Esophagus squamous epithelium (tissue), 5 donors: ENCODE measurements at places on chromosomes 1 and 21. TPM values are rescaled to one million over a fixed set of nuclear protein-coding genes. Genes with fewer than 3 reads are reported as not detected.

DNA sequence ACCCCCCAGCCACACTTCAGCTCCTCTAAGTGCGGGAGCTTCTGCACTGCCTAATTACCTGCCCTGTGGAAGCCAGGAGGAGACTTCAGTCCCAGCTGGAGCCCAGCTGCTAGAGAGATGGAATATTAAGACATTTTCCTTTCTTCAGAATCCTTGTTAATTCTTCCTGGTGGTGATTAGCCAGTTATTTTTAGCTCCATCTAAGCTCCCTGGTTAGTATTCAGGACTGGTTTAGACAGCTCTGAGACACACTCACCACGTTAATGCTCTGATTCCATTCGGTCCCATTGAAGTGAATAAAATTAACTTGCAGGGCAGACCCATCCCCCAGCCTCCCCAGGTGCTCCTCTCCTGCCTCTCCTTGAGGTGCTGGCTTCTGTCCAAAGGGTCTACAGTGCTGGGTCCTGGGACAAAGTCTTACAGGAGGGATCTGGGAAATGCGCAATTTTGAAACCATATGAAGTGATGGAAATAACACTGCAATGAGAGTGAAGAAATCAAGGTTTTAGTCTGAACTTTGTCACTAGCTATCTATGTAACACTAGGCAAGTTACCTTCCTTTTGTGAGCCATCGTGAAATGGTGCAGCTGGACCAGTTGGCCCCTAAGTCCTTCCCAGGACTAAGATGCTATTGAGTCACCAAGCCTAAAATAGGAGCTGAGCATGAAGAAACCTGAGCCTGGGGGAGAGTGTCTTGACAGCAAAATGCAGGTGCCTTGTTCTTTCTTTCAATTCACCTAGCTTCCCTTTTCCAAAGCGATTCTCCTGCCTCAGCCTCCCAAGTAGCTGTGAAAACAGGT, 117.4 kb upstream of the ATP1A1 start:
- DNase-seq = no peak

GRCh38 chr1:71908303-71908702, 374.0 kb downstream of the NEGR1 start:
- no peak for DNase-seq

BTBD8 gene
- 0.83 TPM for total RNA-seq

DNA sequence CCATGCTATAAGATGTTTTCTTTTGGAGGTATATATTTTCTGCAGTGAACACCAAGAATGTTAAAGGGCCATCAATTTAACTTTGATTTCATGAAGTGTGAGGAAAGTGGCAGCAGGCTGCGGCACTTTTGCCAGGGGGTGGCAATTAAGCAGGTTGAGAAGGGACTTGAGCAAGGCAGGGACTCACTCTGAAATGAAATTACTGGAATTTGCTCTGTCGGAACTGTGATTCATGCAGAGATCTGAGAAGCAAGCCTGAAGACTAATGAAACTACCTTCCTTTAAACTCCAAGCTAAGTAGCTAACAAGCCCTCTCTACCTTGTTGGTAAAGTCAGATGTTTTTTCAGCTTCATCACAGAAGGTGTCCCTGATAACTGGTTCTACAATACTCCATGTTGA, 441.6 kb downstream of the SIPA1L2 start:
- no peak for DNase-seq

VHLL gene
- not detected for total RNA-seq

DNA sequence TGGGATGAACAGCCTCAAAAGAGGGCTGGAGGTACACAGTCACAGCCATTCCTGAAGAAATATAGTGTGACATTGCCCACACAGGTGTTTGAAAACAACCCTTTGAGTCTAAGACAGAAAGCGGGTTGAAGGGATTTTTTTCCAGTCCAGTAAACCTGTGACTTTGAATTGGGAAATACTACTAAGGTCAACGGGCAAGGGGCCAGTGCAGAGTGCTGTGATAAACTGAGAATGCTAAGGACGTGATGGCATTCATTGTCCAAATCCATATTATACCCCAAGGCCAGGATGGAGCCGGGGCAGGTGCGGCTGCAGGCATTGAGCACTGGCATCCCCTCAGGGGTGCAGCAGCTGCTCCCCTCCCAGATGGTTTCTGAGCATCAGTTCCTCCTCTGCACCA, 36.6 kb downstream of the KIAA0040 start:
- DNase-seq = no peak

CR1L gene
- total RNA-seq = not detected
